ENCODE measurements at places on chromosomes 7 and 10.

DNA sequence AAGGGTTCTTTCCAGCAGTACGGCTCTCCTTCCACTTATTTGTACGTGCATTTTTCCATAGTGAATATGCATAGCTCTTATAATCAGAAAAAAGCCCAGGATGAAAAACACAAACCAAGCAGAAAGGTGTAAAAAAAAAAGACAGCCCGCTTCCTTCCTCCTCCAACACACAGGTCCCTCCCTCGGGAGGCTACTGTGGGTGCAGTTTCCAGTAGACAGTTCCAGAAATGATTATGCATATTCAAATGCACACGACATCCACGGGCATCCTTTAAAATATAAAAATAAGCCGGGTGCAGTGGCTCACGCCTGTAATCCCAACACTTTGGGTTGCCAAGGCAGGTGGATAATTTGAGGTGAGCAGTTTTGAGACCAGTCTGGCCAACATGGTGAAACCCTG is 59.9 kb downstream of the TNRC18 start:
- no peak for DNase-seq

- no peak for DNase-seq
Observed at GRCh38 chr10:86659161-86659691, 4.9 kb downstream of the OPN4 start.

DNA sequence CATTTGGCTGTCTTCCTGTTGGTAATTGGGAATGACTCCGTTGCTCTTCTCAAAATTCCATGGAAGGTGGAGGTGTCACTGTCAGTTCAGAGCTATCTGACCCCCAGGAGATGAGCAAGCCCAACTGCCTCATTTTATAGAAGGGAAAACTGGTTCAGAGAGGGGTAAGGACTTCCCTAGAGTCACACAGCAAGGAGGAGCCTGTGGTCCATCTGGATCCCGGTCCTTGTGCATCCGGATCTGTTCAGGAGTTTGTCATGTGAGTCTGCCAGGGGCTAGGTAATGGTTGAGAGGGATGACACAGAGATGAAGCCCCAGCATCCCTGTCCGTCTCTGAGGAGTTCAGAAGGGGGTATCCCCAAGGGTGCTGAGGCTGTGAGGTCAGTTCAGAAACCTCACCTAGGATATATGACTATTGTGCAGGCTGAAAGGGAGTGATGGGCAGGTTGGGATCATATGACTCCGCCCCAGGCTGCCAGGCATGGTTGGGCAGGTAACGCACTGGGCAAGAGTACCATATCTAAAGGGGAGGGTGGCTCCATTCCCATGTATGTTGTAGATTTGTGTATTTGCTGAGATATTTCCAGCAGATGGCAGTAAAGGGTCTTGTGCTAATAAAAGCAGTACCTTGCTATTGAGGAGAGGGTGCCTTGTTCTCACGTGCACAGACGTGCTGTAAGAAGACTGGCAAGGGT is 16.0 kb upstream of the SLC29A3 start:
- DNase-seq, result peak; percentile 35

GRCh38 chr7:56605146-56605545 is 488.9 kb upstream of the NUPR2 start:
- DNase-seq, result no peak

DNA sequence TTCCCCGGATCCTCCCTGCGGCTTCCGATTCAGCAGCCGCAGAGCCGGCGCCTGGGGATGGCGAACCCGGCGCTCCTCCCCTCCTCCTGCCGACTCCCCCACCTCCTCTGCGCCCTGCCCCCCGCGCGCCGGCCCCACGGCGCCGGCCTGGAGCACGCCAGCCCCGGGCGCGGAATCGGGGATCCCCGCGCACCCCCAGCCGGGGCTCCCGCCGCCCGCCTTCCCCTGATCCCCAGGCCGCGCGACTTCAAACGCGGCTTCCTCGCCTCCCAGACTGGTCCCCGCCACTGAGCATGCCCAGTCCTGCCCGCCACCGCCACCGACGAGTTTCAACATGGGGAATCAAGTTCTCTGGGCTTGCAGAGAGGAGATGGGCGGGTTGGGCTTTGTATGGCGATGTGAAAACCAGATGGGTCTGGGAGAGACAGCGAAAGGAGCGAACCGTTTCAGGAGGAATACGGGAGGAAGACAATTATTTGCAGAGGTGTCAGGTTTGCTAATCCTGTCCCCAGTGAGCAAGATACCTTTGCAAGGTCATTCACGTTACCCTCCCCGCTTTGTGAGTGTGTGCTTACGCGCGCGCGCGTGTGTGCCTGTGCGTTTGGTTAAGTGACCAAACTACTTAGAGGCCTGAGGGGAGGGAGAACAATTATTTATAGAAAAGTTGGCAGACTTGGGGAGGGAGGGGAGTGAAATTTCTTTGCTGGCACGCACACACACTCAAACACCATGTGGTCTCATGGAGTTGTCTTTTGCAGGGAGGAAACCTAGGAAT is at the start of gene PANK1:
TSS of gene PANK1 (minus strand) at position 276 of the 775 bp plus-strand sequence. CDS start 351 bp downstream, outside the sequence.
- DNase-seq, result peak; percentile 29
